ENCODE measurements at places on chromosomes 11 and 22. TPM values are rescaled to one million over a fixed set of nuclear protein-coding genes. Genes with fewer than 3 reads are reported as not detected.

The MB gene
- total RNA-seq, result not detected

The ANKRD13D gene
- total RNA-seq, result 71.8 TPM

The RASL10A gene
- 0.63 TPM for total RNA-seq

The KRTAP5-3 gene
- total RNA-seq, result not detected

The KCNC1 gene
- 10.2 TPM for total RNA-seq

The CBL gene
- total RNA-seq, result 44.1 TPM

The TMPRSS4 gene
- not detected for total RNA-seq

DNA sequence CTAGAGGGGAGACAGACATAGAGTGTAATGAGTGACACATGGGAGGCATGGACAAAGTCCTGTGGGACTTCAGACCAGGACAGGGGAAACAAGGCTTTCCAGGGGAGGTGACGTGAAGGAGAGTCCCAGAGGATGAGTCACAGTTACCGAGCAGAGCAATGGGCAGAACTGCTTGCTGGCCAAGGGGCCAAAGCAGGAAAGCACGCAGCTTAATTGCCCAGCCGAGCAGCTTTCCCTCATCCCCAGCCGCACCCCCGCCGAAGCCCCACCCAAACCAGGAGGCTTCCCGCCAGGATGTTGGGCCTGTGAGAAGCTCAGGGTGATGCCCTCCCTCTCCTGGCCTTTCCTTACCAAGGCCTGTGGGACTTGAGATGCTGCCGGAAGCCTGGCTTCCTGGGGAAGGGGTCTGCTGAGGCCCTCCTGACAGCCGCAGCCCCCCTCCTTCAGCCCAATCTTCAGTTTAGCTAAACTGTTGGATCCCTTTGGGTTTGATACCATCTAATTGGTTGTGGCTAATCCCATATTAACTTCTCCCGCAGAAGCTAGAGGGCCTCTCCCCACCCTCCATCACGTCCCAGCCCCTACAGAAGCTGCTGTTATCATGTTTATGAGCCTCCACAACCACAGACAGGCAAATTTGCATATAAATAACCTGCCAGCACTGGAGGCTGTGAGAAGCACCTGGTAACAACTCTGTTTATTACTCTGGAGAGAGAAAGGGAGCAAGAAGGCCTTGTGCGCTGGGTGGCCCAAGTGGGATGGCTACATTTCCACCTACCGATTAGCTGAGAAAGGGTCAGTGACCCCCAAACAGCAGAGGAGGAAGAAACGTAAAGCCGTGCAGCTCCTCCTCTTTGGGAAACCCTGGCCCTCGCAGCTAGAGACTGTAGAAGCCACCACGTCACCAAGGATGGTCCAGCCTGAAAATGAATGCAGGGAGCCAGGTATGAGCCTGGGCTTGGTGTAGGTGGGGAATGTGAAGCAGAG is 80.0 kb downstream of the TRIM29 start:
- H3K27ac ChIP-seq, result no peak overlapping the region
- peaks cover 5% of the 10 kb centered on the region for H3K27me3 ChIP-seq
- DNase-seq, result no peak
- no peak overlapping the region for H3K4me3 ChIP-seq
- H3K36me3 ChIP-seq, result no peaks in the 10 kb centered on the region
- peaks cover 40% of the 10 kb centered on the region for H3K4me1 ChIP-seq

DNA sequence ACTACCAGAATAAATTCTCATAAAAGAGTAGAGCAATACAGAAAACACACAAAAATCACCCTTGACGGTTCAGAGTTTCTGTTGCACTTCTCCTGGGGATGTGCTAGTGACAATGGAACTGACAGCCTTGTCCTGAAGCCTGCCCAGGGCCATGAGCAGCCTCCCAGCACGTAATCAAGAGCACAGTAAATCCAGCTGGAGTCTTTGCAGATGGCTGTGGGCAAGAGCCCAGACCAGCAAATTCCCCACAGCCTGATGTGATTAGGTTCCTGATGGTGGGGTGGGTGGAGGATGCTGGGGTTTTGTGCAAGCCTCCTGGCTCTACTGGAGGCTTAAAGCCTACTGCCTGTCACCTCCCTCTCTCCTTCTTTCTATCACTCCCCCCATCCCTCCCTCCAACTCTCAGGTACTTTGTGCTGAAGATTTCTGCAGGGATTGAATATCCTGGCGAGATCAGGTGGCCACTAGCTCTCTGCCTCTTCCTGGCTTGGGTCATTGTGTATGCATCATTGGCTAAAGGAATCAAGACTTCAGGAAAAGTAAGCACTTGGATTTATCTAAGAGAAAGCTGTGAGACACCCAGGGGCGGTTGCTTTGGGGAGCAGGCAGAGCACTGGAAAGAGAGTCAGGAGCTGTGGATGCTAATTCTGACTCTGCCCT is 18.1 kb downstream of the SLC6A5 start:
- H3K4me1 ChIP-seq, result no peaks in the 10 kb centered on the region
- H3K27ac ChIP-seq, result no peak overlapping the region

DNA sequence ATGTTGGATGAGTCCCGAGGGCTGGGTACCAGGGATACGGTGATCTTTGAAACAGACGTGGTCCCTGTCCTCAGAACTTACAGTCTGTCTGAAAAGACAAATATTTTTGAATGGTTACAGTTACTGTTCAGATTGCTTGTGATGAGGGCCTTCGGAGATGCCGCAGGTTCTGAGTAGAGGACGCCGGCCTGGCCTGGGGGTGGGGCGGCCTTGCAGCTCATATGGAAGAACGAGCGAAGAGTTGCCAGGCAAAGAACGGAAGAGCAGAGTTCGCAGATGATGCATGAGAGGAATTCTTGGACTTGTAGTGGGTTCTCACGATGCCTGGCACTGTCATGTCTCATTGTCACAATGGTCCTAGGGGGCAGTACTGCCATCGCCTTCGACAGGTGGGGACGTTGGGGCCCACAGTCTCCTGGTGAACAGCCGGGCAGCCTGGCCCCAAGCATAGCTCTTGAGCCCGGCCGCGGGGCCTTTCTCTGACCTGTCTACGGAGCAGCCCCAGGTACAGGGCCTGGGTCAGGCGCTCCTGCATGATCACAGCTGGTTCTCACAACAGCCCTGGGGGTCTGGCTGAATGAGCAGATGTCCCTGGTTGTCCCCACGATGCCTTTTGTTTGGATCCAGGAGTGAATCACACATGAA is 60.9 kb upstream of the PARVG start:
- H3K27ac ChIP-seq, result peak overlapping the region; percentile 57
- DNase-seq, result no peak
- H3K27me3 ChIP-seq, result no peaks in the 10 kb centered on the region
- peaks cover 4% of the 10 kb centered on the region for H3K4me1 ChIP-seq
- H3K36me3 ChIP-seq, result peaks cover 8% of the 10 kb centered on the region
- H3K4me3 ChIP-seq, result no peak overlapping the region

GRCh38 chr11:4851033-4851432 is 2.0 kb upstream of the OR51S1 start:
- H3K27ac ChIP-seq, result no peak overlapping the region
- no peaks in the 10 kb centered on the region for H3K36me3 ChIP-seq
- no peaks in the 10 kb centered on the region for H3K4me1 ChIP-seq
- DNase-seq, result no peak
- peaks cover 9% of the 10 kb centered on the region for H3K27me3 ChIP-seq
- H3K4me3 ChIP-seq, result no peak overlapping the region

- H3K27ac ChIP-seq, result no peak overlapping the region
- H3K27me3 ChIP-seq, result no peaks in the 10 kb centered on the region
- H3K36me3 ChIP-seq, result no peaks in the 10 kb centered on the region
- H3K4me1 ChIP-seq, result peaks cover 57% of the 10 kb centered on the region
- H3K4me3 ChIP-seq, result no peak overlapping the region
- no peak for DNase-seq
Observed at GRCh38 chr11:34656062-34656720, 35.3 kb downstream of the EHF start.

DNA sequence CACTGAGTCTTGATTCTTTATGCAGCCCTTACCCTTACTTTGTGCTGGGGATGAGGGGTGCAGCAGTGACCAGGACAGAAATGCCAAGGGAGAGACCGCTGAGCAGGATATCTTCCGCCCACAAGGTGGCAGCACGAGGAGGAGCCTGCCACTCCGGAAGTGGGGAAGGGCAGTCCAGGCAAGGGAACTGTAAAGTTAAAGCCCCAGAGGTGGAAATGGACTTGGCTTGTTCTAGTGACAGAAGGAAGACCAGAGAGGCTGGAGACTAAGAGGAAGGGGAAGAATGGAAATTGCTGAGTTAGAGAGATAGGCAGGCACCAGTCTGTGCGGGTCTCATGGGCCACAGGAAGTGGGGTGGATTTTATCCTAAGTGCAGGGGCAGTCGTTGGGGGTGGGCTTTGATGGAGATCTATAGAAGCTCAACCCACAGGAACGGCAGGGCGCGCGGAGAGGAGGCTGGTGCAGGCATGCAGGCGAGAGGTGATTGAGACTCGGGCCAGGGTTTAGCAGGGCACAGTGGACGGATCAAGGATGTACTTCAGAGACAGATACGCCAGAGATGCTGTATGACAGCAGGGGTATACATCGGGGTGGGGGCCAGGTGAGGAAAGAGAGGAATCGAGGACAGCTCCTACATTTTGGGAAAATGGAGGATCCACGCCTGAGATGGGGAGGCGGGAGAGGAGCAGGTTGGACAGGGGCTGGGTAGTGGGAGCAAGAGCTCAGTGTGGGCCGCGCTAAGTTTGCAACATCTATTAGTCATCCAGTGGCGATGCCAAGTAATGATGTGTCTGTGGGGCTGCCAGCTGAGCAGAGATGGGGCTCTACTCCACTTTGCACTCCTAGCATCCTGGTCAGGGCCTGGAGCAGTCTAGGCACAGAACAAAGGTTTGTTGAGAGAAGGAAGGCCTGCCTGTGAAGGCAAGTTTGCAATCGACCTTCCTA is 3.3 kb upstream of the GRK2 start:
- peak overlapping the region; percentile 76 for H3K4me3 ChIP-seq
- H3K27ac ChIP-seq, result no peak overlapping the region
- peaks cover 3% of the 10 kb centered on the region for H3K27me3 ChIP-seq
- DNase-seq, result peak; percentile 83

- peaks cover 19% of the 10 kb centered on the region for H3K27me3 ChIP-seq
- no peak overlapping the region for H3K27ac ChIP-seq
- no peaks in the 10 kb centered on the region for H3K36me3 ChIP-seq
- no peak for DNase-seq
Observed at GRCh38 chr11:13287036-13287435, 9.4 kb downstream of the BMAL1 start.

DNA sequence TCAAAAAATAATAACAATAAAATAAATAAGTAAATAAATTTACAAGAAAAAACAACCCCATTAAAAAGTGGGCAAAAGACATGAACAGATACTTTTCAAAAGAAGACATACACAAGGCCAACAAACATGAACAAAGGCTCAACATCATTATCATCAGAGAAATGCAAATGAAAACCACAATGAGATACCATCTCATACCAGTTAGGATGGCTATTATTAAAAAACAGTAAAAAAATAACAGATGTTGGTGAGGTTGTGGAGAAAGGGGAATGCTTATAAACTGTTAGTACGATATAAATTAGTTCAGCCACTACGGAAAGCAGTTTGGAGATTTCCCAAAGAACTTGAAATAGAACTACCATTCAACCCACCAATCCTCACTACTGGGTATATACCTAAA is 44.6 kb downstream of the PRCP start:
- no peak overlapping the region for H3K27ac ChIP-seq
- no peaks in the 10 kb centered on the region for H3K4me1 ChIP-seq
- no peak overlapping the region for H3K4me3 ChIP-seq
- H3K36me3 ChIP-seq, result peaks cover 18% of the 10 kb centered on the region

DNA sequence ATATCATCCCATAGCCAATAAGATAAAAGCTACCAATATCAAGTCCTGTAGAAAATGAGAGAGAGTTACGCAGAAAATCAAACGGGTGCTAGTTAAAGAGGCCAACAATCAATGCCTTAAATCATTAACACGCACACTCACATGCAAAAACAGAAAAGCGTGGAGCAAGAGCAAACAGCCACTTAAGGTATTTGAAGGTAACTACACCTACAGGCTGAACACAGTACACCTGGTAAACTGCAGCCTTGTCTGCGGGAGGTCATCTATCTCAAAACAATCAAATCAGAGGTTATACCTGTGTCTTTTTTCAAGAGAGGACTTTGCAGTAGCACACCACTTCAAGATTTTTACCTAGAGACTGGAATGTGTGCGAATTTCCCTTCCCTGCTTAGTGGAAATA is 23.6 kb downstream of the SLC35F2 start:
- no peak overlapping the region for H3K4me3 ChIP-seq
- H3K27ac ChIP-seq, result no peak overlapping the region
- no peak for DNase-seq
- no peaks in the 10 kb centered on the region for H3K27me3 ChIP-seq
- H3K4me1 ChIP-seq, result no peaks in the 10 kb centered on the region

DNA sequence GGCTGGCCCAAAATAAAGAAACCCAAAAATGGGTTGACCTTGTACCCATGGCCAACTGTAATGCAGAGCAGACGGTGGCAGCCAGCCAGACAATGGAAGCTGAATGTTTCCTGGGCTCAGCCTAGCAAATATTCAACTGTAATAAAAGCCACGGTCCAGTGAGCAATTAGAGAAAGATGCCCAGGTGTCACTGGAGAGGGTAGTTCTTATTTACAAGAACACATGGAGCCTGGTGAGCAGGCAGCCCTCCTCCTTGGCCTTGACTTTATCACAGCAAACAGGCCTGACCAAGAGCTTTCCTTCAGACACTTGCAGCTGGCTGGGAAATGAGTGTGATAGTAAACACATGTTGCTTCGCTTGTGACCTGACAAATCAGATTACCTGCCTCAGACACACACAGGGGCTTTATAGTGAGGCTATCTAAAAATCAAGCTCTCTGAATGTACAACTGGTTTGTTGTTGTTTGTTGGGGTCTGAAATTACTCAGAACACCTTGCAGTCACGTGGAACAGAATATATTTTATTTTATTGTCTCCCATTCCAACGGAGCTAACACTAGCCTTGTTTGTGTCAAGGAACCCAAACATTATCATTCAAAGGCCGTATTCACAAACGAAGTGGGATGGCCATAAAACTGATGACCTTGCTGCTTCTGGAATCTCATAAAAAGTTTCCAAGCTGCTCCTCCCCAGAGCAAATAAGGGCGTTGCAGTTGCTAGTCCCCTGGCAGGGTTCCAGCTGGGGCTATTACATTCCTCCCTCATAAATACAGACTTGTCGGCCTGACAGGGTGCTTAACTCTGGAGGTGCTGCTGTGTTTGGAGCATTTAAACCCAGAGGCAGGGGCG is 161.1 kb downstream of the BBOX1 start:
- no peaks in the 10 kb centered on the region for H3K27me3 ChIP-seq
- H3K4me3 ChIP-seq, result no peak overlapping the region
- H3K27ac ChIP-seq, result no peak overlapping the region
- peaks cover 4% of the 10 kb centered on the region for H3K4me1 ChIP-seq
